ENCODE measurements at places on chromosomes 16 and 17.

DNA sequence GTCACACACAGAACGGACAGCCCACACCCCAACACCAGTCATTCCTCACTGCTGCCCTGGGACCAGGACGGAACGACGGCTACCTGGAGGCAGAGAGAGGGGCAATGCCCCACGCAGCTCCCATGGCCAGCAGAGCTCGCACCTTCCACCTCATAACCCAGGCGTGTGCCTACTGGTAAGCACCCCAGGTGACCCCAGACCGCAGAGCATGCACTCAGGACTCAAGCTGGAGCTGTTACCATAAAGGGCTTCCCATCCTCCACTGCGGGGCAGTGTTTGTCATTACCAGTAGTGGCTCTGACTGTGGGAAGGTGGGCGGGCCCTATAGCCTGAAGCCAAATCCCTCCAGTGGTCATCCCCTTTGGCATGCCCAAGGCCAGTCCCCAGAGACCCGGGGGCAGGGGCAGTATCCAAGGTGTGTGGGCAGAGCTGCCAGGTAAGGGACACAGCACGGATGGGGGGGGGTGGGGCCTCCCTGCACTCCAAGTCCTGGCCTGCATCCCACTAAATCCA, 4.7 kb upstream of the BCAR1 start:
- no peak for DNase-seq

- DNase-seq = peak; percentile 90
These were observed 24.3 kb upstream of the MLKL start for GRCh38 chr16:74724820-74725549.

DNA sequence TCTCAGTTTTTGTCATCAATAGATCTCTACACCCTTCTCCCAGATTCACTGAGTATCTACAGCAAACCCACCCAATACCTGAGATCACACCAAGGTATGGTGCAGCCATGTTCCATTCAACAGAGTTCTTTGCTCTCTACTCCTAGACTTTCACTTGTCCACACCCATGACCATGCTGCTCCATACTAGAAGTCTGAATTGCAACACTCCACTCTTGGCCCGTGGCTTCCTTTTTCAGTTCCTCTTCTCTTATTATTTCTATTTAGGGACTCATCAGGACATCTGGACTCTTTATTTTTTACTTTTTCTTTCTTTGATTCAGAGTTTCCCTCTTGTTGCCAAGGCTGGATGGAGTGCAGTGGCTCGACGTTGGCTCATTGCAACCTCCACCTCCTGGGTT, 37.1 kb downstream of the YWHAE start:
- DNase-seq = no peak

DNA sequence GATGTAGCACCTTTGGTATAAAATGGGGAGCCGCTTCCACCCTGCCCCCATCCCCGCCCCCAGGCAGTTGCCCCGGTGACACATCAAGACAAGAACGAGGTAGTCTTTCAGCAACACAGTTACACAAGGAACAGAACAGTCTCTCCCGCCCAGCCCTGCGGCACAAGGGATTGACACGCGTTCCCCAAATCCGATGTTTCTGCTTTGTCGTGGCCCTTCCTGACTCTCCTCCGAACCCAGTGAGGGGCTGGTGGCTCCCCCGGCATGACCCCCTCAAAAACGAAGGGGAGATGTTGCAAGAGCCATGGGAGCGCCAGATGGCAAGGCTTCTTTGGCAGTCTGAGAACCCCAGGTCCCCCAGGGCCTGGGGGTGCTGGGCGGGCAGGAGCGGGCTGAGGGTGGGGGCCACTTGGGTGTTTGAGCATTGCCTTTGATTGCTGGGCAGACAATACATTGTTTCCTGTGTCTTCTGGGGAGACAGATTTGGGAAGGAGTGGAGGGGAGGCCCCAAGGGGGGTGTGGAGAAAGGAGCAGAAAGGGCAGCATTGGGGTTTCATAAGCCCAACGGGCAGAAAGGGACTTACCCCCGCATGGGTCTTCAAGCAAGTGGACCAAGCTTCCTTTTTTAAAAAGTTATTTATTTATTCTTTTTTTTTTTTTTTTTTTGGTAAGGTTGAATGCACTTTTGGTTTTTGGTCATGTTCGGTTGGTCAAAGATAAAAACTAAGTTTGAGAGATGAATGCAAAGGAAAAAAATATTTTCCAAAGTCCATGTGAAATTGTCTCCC, 16.6 kb downstream of the COL1A1 start:
- no peak for DNase-seq

GRCh38 chr17:1785930-1786329, 24.1 kb downstream of the SERPINF1 start:
- DNase-seq = no peak

GRCh38 chr17:57523926-57524632, 221.0 kb downstream of the CCDC182 start:
- DNase-seq = no peak

DNA sequence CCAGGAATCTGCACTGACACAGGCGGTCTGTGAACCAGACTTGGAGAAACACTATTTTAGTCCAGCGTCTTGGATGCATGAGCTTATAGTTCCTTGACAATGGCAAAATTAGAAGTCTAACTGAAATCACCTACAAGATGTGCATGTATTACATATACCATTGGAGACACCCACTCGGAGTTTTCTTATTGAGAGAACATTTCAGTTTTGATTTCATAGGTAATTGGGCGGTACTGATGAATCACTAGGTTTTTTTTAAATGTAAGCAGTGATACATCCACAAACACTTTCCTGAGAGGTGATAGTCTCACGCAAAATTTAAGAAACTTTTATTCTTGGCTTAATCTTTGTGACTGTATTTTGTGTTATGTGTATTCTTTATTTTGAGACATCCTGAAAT, 69.8 kb downstream of the PRKCA start:
- DNase-seq = no peak

DNA sequence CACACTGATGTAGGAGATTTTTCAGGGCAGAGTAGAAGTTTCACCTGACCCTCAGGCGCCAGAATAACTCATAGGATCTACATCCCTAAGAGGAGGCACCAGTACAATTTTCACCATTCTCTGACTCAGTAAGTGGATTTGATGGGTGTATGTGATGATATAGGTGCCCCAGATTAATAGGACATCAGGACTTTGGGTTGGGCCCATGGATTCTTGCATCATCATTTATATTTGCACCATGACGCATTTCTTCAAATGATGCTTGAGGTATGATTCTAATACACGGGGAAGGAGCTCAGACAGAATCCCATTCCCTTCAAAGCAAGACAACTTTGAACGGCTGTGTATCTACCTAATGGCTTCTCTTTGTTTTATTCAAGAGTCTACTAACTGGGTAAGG, 173.2 kb downstream of the TMEM114 start:
- DNase-seq = no peak

- no peak for DNase-seq
These were observed 81.3 kb downstream of the COX10 start for GRCh38 chr17:14150619-14151018.

- no peak for DNase-seq
These were observed 24.1 kb downstream of the JUP start for GRCh38 chr17:41762391-41762790.

DNA sequence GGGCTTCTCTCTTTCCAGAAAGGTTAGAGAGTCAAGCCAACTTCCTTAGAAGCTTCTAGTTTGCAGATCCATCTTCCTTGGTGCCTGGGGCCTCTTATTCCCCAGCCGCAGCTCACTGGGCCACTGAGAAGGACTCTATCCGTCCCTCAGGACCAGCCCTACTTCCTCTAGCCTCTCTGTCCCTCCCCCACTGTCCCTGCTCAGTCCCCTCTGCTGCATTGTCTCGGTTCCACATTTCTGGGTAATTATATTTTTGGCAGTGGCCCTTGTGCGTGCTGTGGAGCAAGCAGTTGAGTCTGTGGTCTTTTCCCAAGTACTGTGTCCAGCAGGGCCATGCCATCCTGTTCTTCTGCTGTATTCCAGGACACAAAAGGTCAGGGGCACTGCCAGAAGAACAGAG, 17.8 kb downstream of the IRX3 start:
- no peak for DNase-seq

- no peak for DNase-seq
These were observed 492.5 kb upstream of the SOX9 start for GRCh38 chr17:71628306-71628705.

DNA sequence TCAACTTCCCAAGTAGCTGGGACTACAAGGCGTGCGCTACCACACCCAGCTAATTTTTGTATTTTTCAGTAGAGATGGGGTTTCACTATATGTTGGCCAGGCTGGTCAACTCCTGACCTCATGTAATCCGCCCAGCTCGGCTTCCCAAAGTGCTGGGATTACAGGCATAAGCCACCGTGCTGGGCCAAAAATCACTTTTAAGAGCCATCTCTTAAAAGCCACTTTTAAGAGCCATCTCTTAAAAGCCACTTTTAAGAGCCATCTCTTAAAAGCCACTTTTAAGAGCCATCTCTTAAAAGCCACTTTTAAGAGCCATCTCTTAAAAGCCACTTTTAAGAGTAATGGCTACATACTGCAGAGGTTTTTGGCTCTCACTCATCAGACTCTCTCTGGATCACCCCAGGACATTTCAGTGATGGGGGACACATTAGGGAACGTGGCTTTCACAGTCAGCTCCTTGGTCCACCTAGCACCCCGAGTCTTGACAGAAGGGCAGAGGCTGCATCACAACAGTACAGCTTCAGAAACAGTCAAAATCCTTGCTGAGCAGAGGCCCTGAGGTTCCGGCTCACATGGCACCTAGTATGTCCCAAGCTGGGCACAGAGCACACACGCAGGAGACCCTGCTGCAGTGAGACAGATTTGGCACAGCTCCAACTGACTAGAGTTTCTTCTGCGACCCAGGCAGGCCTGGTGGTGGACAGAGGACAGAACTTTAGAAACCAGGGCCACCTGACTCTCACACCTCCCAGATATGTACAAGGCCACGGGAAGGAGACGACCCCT, 23.6 kb downstream of the RANBP10 start:
- no peak for DNase-seq

DNA sequence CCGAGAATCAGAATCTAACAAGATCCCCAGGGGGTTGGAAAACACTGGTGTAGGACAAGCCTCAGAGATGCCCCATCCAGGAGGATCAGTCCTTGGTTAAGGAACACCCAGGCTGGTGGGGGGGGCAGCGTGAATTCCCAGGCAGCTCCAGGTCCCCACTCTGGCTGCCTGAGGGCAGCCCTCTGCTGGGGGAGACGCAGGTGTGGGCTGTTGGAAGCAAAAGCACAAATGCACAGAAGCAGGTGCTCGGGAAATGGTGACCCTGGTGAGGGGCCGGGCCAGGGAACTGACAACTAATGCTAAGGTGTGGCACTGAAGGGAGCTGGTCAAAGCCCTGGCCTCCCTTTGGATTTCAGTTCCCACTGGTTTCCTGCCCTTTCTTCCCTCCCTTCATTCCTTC, 140.8 kb upstream of the CDH5 start:
- no peak for DNase-seq

DNA sequence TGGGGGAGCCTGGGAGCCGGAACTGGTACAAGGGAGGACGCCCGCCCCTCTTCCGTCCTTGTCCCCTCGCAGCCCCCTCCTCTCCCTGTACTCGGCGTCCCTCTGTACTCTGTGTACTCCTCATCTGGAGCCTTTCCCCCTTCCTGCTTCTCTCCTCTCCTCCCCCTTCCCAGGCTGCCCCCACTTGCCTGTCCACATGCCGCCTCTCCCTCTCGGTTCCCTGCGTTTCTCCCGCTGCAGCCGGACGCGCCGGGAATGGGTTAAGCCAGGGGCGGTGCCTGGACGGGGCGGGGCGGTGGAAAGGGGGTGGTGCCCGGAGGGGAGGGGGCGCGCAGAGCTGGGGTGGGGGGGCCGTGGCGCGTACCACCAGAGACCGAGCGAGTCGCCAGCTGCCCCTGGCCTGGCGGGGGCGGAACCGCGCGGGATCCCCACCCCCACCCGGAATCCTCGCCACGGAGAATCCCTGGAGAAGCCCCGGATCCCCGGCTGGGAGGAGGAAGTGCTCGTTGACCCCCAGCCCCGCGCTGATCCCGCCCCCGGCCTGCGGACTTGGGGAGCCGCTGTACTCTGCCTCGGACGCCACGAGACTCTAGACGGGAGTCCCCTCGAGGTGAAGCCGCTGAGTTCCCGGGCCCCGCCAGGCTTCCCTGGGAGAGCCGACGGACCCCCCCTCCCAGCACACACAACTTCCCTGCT, 22.6 kb downstream of the GJD3 start:
- DNase-seq = no peak

- DNase-seq = no peak
These were observed 29.7 kb downstream of the CDK5R1 start for GRCh38 chr17:32516450-32516849.

DNA sequence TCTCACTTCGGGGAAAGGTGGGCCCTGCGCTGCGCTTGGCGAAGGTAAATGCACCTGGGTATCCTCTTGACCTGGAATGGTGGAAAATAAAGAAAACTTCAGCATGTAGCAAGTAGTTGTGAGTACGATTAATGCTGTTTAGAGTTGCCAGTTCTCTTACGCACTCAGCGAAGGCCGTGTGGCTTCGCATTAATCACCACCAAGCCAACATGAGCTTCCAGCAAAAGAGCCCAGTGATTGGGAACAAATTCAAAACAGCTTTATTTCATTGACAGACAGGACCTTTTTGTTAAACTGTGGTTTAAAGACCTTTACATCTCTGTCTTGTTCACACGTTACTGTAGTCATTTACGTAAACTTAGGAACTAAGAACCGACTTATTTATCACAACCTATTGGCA, 531.4 kb downstream of the MAF start:
- no peak for DNase-seq

DNA sequence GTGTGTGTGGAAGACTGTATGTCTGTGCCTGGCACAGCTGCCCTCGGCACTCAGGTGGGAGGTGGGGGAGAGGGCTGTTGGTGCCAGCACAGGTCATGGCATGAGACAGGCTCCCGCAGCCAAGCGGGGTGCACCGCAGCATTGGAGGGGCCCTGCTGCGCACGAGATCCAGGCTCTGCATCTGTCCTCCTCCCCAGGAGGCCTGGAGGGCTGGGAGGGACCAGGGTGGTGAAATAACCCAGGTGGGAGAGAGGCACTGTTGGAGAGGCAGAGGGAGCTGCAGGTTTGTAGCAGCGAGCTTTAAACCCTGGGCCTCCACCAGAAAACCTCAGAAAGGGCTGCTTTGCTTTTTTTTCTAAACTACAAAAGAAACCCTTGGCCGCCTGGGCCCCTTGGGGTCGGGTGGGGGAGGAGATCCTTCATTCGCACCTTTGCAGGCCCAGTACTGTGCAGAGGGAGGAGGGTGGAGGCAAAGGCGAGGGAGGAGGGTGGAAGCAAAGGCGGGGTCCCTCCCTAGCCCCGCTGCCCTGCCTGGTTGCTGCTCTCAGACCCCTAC, 241.7 kb downstream of the SEC14L1 start:
- no peak for DNase-seq

- no peak for DNase-seq
These were observed 1.5 kb upstream of the KRTAP3-1 start for GRCh38 chr17:41010441-41010840.

DNA sequence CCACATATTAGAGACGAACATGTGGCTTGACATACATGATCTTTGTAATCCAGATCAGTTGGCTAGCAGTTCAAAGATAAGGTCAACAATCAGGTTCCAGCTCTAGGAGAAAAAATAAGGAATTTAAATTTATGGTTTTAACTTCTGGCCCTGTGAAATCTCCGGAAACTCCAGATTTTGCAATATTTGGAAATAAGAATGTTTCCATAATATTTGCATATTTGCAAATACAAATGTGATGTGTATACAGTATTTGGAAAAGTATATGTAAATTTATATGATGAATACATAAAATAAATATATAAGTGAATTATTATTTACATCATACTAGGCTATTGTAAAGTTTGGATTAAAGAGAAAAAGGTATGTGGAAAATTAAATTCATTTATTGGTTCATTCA, 97.1 kb downstream of the KCNJ2 start:
- DNase-seq = no peak

GRCh38 chr16:66397736-66398433, 29.2 kb upstream of the BEAN1 start:
- no peak for DNase-seq
